ENCODE measurements at places on chromosomes 4 and X.

GRCh38 chrX:136166221-136166855 is 19.0 kb downstream of the FHL1 start:
- no peak for DNase-seq

DNA sequence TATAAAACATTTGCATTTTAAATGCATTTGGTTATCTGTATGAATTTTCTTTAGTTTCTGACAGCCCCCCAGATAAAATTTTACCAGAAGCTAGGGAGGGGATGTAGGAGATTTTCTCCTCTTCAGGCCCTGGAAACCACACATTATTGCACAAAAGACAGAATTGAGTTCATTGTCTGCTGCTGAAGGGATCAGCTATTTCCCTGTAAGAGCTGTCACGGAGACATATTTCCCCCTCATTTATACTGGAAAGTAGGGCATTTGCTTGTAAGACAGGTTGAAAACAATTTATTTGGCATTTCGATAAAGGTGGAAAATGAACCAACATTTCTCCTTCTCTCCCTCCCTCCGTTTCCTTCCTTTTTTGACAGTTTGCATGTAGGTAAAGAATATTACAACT is 241.3 kb upstream of the LCORL start:
- no peak for DNase-seq

DNA sequence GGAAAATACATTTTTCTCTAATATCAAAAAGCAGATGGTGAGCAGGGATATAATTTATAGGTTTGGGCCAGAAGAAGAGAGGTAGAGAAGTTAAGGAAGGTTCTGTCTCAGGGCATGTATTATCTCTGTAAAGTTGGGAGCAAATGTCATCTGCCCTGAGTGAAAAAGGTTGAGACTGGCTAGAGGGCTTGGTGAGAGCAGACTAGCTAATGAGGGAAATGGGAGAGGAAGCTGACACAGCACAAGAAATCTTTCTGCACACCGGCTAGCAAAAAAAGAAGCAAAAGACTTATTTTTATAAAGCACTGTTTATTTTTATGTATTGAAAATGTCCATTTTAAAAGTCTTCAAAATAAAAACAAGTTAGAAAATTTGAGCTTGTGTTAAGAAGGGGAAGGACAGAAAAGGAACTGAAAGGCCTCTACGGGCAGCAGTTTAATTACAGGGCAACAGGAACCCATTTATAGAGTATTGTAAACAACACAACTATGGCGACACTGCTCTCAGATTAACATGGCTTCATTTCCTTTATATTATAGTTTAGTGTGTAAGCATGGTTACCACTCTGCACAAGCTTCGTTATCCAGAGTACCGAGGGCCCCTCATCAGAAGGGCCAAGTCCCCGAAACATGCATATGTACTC is 17.4 kb downstream of the CD40LG start:
- no peak for DNase-seq

- no peak for DNase-seq
These were observed 665.6 kb upstream of the CPEB2 start for GRCh38 chr4:14336656-14337055.

- DNase-seq = peak; percentile 64
These were observed 29.2 kb downstream of the HTT-AS start for GRCh38 chr4:3044870-3045819.

DNA sequence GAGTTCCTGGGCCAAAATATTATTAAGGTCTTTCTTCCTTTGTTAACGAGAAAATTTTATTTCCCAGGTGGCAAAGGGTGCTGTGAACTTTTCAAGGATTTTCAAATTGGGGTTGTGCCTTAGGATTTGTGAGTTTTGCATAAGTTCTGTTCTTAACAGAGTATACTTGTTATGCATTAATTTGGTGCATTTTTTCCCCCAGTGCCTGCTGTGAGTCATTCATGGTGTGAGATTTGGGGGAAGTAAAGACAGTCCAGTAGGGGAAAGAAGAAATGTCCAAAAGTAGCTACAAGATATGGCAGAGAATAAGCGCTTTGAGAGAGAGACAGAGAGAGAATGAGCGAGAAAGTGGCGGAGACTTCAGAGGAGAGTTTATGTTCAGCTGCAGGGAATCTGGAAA is 239.2 kb downstream of the ARHGAP10 start:
- DNase-seq = no peak

GRCh38 chrX:39894683-39895082 is 203.1 kb downstream of the BCOR start:
- DNase-seq = no peak

DNA sequence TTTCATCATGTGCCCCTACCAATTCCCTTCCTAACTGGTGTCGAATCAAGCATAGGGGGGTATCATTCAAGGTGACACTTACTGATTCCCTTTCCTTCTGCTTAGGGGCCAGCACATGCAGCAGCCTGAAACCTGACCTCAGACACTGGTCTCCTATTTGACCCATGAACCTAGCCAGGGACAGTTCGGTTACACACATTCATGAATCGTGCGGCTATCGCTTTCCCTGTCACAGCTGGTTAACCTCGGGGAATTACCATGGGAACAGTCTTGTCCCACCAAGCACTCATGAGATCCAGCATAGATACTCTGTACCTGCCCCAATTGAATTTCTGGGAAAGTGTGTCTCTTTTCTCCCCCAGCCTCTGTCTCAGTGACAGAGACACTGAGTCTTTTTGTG is 140.4 kb downstream of the ZNF674 start:
- DNase-seq = no peak

DNA sequence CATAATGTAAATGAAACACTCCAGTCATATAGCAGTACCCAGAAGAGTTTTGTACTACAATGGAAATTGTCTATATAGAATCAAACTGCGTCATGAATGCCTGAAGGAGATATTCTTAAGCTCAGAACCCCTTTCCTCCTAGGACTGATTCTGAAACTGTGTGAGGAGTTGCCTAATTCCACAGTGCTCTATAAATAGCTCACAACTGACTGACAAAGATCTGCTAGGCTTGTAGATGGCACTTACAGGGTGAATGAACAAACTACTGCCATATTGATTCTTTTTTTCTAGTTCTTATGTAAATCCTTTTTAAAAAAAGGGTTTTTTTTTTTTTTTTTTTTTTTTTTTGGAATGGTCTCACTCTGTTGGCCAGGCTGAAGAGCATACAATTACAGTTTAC is 30.1 kb upstream of the UGT2B17 start:
- DNase-seq = no peak

GRCh38 chrX:39670281-39670680 is 427.5 kb downstream of the BCOR start:
- DNase-seq = no peak

- no peak for DNase-seq
These were observed 377.8 kb downstream of the KLHL4 start for GRCh38 chrX:87895421-87895820.
